ENCODE measurements at places on chromosomes 11 and 22.
A peak's percentile ranks its signal among the peaks of the same experiment; 100 is the strongest.

- DNase-seq, result no peak
Observed at GRCh38 chr22:50151571-50152537, 18.7 kb upstream of the PANX2 start.

DNA sequence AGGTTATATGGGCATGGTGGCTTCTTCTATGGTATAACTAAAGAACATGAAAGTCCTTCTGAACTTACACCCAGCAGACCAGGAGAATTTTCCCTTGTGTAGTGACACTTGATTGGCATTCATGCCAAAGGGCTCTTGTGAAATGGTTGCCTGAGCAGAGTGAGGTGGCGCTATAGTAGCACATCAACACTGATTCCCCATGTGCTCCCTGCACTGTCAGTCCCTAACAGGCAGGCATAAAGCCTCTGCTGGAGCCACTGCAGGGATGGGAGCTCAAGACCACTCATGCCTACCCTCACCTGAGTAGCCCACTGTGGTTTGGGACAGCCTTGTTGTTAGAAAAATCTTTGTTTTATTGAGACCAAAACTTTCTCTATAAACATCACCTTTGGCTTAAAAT is 92.6 kb upstream of the LIN7C start:
- no peak for DNase-seq

DNA sequence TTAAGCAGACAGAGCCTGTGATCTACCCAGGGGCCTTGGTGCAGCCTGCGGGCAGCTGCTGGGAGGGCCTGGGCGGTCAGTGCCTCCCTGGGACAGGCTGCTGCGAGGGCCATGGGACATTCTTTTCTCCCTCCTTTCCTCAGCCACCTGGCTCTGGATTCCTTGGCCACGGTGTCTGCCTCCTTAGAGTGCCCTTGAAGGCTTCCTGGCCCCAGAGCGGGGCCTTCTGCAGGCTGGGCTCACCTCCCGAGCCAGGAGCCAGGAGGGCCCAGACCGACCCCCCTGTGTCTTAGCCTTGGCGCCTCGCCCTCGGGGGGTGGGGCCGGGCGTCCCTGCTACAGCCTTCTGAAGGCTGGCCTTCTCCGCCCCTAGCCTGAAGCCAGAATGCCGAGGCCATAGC is 231.2 kb downstream of the TBC1D22A start:
- no peak for DNase-seq

GRCh38 chr11:1765871-1766718 is 2.4 kb upstream of the CTSD start:
- no peak for DNase-seq

- no peak for DNase-seq
Observed at GRCh38 chr11:124916370-124916710, 2.7 kb upstream of the HEPN1 start.

GRCh38 chr22:39688186-39688785 is 117.7 kb downstream of the CACNA1I start:
- no peak for DNase-seq

GRCh38 chr11:132430429-132431062 is 1060.1 kb downstream of the NTM start:
- DNase-seq, result no peak

- no peak for DNase-seq
Observed at GRCh38 chr11:11171854-11172253, 181.2 kb downstream of the CSNK2A3 start.

GRCh38 chr11:13686776-13687175 is 18.3 kb downstream of the FAR1 start:
- DNase-seq, result no peak

DNA sequence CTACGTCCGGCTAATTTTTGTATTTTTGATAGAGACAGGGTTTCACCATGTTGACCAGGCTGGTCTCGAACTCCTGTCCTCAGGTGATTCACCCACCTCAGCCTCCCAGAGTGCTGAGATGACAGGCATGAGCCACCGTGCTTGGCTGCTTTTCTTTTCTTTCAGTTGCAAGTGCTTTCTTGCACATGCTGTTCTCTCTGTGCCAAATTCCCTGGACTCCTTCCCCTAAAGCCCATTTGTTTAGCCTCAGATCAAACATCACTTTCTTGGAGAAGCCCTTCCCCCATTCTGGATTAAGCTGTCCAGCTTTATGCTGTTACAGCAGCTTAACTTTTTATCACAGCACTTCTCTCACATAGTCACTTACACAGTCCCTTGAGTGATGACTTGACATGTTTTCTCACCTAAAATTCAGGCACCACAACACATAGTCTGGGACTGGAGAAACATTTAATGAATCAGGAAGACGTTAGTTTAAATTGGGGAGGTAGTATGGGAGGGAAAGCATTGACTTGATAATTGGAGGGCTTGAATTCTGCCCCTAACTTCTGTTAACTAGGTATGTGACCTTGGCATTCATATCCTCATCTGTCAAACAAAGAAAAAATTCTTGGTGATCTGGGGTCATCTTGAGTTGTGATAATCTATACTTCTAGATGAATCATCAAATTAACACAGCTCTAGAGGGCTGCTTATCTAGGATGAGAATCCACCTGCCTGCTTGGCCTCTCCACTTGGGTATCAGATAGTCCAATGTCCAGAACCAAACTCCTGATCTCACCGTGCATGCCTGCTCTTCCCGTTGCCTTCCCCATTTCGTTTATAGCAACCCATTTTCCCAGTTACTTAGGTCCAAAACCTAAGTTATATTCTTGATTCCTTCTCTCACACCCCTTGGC is 18.4 kb downstream of the ACO2 start:
- no peak for DNase-seq

GRCh38 chr11:114562166-114562916 is 2.7 kb upstream of the NXPE1 start:
- no peak for DNase-seq

DNA sequence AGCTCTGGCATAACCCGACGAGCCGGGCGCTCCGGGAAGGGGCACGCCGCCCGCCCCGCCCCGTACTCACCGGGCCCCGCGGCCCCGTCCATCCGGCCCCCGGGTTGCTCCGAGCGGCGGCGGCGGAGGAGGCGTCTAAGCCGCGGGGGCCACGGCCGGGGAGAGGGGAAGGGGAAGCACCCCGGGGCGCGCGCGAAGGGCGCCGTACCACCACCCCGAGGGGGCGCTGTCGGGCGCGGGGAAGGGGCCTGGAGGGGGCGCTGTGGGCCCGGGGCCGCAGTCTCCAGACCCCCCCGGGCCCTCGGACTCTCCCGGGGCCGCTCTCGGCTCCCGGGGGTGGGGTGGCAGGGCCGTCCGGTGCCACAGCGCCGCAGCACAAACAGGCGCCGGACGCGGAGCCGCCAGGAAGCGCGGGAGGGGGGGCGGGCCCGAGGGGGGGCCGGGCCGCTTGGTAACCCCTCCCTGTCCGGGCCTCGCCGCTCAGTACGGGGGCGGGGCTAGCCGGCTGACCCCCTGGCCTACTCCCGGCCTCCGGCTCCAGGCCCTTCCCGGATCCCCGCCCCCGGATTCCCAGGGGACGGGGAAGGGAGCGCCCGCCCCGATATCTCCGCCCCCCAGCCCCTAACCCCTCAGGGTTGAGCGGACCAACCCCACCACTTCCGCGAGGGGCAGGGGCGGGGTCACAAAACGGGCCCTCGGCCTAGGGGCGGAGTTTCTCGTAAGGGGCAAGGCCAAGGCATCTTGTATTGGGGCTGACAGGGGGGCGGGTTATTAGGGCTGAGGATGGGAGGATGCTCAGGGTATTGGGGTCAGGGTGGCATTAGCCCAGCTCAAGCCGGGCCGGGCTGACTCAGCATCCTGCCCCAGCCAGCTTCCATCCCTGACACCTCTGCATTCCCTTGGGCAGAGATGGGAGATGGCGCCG is at the start of the genes EML3 and ROM1:
Gene EML3 (minus strand): TSS at position 410 of the 925 bp plus-strand sequence. CDS start 318 bp downstream, at position 92.
Gene ROM1 (plus strand): TSS at position 892 of the 925 bp plus-strand sequence. CDS start 25 bp downstream, at position 917.
- DNase-seq, result peak; percentile 93

DNA sequence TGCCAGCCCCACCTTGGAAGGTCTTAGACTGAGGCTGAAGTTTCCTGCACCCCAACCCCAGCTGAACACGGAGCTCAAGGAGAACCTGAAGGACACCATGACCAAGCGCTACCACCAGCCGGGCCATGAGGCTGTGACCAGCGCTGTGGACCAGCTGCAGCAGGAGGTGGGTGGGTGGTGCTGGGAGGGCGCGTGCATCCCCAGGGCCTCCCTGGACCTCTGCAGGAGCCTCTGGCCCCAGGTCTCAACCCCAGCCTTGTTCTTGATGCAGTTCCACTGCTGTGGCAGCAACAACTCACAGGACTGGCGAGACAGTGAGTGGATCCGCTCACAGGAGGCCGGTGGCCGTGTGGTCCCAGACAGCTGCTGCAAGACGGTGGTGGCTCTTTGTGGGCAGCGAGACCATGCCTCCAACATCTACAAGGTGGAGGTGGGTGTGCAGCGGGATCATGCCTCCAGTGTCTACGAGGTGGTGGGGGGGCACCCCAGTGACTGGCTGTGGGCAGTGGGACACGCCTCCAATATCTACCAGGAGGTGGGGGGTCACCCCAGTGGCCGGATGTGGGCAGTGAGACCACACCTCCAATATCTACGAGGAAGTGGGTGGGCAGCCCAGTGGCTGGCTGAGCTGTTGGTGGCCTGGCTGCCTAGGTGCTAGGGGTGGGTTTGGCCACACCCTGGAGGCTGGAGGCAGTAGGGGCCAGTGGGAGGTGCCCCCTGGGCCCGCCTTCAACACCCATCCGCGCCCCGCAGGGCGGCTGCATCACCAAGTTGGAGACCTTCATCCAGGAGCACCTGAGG is 4.6 kb downstream of the CD151 start:
- DNase-seq, result no peak

DNA sequence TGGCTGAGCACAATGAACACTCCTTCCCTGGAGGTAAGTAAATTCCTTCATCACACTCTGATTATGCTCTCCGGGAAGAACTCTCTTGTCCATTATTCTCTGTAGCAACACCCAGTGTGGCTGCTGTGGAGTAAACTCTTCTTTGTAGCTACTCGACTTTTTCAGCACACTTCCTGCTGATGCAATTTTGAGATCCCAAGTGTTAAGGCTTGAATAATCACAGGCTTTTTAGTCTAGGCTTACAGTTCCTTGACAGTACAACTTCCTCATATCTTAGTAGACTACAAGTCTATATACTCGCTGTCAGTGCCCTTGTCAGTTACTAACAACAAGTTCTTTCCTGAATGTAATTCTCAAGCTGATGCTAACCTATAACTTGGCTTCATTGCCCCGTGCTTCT is 301.8 kb upstream of the API5 start:
- DNase-seq, result no peak

DNA sequence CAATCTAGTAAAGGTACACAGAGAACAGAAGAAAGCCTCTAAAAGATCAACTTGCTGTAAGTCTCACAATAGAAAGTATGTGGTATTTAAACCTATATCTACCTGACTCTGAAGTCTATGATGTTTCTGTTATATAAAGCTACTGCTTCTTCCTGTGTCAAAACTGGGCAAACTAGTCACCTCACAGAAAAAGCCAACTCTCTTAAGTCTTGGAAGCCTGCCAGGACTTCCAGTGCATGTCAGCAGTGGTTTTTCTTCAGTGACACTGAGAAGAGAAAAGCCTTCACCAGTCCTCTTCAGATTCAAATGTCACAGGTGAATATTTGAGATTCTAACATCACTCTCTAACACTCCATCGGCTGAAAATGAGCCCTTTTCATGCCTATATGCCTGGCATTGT is 808.0 kb downstream of the DLG2 start:
- DNase-seq, result no peak

GRCh38 chr11:77190331-77191075 is 62.5 kb downstream of the MYO7A start:
- no peak for DNase-seq

DNA sequence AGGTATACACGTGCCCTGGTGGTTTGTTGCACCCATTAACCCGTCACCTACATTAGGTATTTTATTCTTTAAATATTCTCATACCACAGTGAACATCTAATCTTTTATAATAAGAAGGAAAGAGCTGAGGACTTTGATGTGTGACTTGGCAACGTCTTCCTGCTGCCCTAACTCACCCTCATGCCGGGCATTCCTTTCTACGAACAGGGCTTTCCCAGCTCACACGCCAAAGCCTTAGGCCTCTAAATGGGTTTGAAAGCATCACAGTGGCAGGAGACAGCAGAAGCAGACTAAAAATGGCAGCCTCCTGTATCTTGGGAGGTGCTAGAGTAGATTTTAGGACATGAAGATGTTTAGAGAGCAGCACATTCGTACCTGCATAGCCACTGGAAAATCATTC is 52.6 kb downstream of the CLTCL1 start:
- no peak for DNase-seq

DNA sequence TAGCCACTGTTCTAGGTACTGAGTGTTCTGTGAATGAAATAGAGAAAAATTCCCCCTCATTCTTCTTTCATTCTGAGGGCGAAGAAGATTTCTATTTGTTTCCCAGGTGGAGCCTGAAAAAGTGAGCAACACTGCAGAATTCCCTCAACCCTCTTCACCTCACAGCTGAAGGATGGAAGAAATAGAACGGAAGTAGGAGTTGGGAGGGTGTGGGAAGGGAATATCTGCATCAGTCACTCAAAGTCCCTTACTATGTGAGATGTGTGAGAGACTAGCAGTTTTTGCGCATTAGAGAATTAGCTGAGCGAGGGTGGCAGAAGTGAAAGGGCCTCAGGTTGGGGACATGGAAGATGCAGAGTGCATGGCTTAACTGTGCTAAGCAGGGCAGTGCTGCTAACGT is 88.4 kb downstream of the ENTHD1 start:
- DNase-seq, result no peak

GRCh38 chr11:117821431-117821830 is 3.1 kb downstream of the FXYD2 start:
- no peak for DNase-seq

GRCh38 chr22:17869285-17870096 is 95.2 kb upstream of the BID start:
- no peak for DNase-seq

DNA sequence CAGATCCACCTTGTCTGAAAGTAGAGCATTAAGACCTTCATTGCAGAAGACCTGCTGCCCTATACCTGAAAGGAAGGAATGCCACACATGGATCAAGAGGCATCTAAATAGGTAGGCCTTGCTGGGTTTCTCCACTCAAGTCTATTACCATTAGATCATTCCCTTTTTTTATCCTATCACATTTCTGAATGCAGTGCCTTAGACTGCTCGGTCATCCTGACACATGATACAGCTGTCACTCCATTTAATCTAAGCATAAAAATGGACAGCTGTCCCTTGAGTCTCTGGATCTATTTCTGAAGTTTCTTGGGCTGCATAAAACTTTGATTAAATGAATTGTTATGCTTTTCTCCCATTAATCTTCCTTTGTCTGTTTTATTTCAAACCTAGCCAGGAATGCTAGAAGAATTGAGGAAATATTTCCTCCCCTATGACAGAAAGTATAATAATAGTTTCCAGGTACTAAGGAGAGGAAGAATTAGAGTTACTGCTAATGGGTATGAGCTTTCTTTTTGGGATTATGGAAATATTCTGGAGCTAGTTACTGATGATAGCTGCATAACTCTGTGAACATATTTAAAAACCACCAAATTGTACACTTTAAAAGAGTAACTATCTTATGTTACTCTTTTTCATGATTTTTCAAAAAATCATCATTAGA is 88.0 kb downstream of the DLG2 start:
- DNase-seq, result no peak
